NCI-H1417 (cell line): ENCODE measurements at places on chromosomes 16 and 17.
A peak's percentile ranks its signal among the peaks of the same experiment; 100 is the strongest.

DNA sequence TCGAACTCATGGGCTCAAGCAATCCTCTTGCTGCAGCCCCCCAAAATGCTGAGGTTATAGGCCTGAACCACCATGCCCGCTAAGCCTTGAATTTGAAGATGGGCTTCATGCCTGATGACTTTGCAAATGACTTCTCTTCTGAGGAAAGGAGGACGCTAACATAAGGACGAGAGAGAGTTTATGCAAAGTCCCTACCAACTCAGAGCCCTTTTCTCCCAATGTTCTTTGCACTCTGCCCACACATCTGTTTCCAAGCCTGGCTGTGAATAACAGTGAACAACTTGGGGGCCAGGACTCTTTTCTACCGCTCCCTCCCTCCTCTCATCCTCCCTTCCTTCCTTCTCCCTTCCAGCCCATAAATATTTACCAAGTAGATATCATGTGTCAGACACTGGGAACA is 8.5 kb upstream of the NPIPB2 start:
- DNase-seq = no peak

- DNase-seq = no peak
These were observed 921.4 kb upstream of the EEF2KMT start for GRCh38 chr16:6018848-6019489.

GRCh38 chr16:11597235-11598095 is 10.7 kb upstream of the LITAF start:
- no peak for DNase-seq

GRCh38 chr16:48158296-48158695 is 2.5 kb upstream of the ABCC12 start:
- no peak for DNase-seq

- peak; percentile 56 for DNase-seq
These were observed 94.7 kb downstream of the SEC14L1 start for GRCh38 chr17:77235370-77235941.

DNA sequence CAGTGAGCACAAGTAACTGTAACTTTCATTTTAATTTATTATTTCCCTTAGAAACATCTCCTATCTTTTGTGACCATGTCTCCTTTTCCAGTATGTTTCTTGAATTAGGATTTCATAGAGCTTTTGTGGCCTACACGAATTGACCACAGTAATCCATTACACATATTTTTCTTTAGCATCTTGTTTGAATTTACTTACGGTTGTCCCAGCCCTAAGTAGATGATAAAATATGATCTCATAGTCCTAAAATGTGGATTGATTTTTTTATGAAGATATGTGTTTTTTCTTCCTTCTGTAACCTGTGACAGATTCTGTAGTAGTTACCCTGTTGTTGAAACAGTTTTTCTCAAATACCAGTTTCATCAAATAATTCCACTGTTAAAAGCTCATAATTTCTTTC is 61.5 kb downstream of the NF1 start:
- no peak for DNase-seq

DNA sequence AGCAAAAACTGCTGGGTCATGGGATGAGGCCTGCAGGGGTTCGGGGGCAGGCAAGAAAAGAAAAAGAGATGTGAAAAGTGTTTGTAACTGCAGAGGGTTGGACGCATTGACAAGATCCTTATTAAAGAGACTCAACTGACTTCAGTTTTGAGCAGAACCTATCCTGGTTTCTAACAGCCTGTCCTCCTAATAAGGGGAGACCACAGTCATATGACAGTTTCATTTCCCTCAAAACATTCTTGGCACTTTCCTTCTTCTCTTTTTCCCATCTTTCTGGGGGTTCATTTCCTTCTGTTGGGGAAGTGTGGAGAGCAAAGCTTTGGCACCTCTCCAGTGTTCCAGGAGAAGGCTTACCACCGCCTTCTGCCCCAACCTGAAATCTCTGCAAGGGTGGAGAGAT is 118.5 kb downstream of the MAF start:
- DNase-seq = no peak
